Right cardiac atrium (tissue), 5 donors: ENCODE measurements at places on chromosomes 6 and 20.
A peak's percentile ranks its signal among the peaks of the same experiment; 100 is the strongest.

GRCh38 chr6:38639498-38640215 lies at the start of gene BTBD9:
Gene BTBD9, minus strand, starts transcription at chr6:38639929.
- DNase-seq = peak; percentile 87

DNA sequence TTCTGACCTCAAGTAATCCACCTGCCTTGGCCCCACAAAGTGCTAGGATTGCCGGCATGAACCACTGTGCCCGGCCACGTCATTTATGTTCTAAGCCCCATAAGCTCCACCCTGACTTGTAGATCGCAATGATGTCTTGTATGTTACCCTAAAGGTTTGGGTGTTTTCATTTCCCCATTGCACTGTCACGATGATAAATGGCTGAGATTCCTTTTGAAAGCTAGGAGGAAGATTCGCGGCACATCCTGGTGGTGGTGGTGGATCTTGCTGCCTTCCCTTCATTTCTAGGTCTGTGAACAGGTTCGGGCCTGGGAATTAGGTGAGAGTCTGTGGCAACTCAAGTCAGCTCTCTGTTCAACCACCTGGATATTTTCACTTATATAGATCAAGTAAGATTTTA lies 28.3 kb downstream of the MUC22 start:
- no peak for DNase-seq

- peak; percentile 82 for DNase-seq
These were observed at the start of gene FNDC1 for GRCh38 chr6:159169193-159169555. Gene FNDC1, plus strand, starts transcription at chr6:159169400. Its CDS starts 197 bp downstream, at chr6:159169597.

DNA sequence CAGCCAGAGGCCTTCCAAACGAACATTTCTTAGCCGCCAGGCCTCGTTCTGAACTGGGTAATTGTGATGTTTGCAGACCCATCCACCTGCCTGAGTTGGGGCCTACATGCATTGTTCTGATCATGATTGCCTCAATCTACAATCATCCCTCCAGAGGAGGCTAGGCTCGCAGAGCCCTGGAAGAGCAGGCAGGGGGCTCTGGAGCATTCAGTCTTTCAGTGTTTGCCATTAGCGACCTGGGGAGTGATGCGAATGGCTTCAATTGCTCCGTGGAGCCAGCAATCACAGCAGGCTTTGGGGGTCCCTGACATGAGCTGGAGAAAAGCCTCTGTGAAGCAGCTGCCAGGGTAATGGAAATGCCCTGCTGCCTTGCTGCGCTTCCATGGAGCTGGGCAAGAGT lies 22.0 kb downstream of the SNAP25 start:
- DNase-seq = no peak

DNA sequence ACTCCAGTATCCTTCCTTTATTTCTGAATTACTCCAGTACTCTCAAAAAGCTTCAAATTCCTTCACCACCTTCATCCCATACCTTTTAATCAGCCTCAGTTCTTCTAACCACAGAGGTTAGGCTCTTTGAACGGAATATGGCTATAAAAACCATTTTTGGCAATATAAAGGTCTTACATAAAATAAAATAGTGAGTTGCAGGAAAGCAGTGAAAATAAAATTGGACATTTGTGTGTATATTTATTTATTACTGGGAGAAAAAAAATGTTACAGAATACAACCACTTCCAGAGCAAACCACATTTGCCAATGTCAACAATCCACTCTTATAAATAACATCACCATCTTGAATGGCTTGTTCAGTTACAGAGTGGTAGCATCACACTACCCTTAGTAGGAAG lies 7.7 kb downstream of the HDDC2 start:
- DNase-seq = no peak
